ENCODE measurements at places on chromosomes 4 and X.

DNA sequence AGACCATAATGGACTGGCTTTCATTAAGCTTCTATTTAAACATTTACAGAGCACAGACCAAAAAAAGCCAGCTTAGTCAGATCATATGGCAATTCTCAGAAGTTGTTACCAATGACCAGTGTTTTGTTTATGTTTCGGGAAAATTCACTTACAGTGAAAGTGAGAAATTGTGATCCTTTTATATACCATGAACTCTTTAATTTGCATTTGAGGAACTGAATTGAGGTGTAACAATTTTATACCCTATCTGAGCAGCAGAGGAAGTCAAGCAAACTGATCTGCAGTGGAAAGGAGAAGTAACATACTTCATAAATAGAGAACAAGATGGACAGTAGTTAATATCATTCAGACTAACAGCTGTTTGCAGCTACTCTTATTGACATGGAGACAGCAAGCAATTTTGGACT lies 97.1 kb downstream of the TMA16 start:
- DNase-seq = peak; percentile 49

GRCh38 chr4:65651031-65651430 lies 19.3 kb downstream of the EPHA5 start:
- no peak for DNase-seq

DNA sequence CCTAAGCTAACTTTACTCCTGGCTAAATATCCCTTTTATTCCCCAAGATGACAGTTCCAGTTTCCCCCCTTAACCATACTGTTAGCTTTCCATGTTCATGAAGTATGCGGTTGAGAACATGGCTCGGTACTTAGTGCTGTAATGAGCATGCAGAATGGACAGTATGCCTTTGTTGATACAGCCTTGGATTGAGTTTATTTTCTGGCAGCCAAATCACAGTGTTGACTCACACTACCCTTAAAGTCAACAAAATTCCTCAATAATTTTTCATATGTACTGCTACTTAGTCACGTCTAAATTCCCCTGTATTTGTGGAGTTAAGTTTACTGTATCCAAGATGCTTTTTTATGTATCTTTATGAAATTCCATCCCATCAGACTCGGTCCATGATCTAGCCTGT lies 1.4 kb upstream of the VEGFC start:
- DNase-seq = no peak

GRCh38 chr4:5381961-5382441 lies 326.4 kb downstream of the EVC2 start:
- no peak for DNase-seq

DNA sequence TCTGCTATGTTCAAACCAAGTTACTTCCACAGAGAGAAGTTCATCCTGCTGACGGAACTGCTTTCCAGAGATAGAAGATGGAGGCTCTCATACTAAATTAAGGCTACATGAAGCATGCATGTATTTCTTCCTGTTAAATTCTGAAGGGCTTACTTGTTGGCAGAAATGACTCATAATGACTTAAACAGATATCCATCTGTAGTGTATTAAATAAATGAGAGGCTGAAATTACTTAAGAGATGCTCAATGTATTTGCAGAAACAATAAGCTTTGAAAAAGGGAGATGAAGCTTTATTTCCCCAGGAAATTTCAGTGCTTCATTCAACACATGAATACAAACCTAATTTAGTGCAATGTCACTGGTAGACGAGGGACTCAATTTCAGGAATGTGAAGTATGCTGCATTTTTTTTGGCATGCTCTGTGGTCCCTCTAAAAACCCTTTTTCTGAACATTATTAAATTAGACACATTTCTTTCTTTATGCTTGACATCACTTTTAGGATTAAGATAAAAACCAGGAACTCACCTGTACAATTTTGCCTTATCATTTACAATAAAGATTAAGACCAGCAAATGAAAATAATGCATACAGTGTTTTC lies 759.1 kb upstream of the POU3F4 start:
- no peak for DNase-seq

DNA sequence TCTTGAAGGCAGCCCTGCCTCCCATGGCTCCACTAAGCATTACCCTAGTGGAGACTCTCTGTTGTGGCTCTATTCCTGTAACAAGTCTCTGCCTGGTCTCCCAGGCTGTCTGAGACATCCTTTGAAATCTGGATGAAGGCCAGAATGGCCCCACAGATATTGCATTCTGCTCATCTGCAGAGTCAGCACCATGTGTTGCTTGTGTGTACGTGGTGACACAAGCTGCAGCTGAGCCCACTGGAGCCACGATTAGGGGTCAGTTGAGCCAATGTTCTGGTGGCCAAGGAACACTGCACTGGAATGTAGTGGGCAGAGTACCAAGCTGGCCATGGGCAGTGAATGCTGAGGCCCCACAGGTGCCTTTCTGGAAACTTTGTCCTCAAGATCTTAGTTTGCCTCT lies 29.2 kb downstream of the GRID2 start:
- DNase-seq = no peak

DNA sequence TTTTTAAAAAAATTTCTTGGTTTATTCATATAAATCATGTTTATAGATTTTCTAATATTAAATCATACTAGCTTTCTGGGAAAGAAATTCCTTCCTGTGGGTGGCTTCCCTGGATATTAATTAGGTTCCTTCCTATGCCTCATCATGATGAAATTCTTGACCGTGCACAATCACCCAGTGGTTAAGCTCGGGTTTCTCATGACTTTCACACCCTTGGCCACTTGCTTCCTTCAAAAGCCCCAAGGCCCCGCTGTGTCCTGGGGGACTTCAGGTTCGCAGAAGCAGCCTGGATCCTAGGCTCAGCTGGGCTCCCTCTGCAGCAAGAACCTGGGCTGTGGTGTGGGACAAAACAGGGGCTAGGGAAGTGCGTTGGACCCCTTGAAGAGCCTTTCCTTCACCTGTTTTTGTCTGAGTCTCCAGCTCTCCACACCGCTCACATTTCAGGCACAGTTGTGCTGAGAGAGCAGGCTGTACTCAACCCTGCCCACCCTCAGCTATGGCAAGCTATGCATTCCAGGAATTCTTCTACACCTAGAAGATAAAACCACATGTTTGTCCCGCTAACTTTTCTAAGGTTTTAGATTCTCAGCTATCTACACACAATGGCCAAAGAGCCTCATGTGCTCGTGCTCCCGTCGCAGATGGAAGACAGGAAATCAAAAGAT lies 48.9 kb upstream of the TMSB15B start:
- no peak for DNase-seq

- no peak for DNase-seq
These were observed 935.5 kb downstream of the ADGRL3 start for GRCh38 chr4:62135565-62136156.

- no peak for DNase-seq
These were observed 22.0 kb downstream of the NBDY start for GRCh38 chrX:56751071-56751470.

- no peak for DNase-seq
These were observed 41.9 kb downstream of the AFAP1 start for GRCh38 chr4:7897811-7898210.

GRCh38 chr4:113788888-113789287 lies 27.4 kb upstream of the CAMK2D start:
- peak; percentile 21 for DNase-seq

Data from NB4 (cell line).